ENCODE measurements at places on chromosomes 2 and 18.

DNA sequence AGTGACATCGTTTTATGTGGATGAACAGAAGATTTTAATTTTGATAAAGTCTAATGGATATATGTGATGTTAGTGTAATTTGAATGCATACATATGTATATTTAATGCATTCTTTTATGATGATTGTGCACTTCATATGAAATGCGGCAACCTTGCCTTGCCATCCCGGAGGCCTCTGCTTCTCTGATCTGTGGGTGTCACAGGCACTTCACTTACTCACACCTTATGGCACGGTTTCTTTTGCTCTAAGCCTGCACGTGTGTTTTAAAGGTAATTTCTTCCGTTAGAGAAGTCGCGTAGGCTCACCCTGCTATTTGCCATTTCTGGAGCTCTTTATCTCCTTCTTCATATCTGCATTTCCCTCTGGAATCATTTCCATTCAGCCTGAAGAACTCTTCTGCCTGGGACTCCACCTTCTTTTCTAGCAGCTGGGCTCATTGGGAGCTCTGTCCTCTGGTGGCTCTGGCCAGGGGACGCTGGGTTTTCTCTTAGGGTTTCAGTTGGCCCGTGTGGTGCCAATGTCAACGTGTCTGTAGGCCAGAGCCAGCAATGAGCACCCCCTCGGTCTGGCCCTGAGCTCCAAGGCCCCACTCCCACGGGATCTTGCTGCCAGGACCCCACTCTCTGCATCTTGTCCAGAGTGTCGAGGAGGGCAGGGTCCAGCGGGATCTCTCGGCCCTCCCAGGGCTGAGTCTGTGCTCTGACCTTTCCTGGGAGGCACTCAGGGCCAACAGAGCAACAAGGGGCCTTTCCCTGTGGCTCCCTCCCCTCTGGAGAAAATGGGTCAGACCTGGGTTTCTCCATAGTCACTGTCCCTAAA lies 97.3 kb downstream of the RTP5 start:
- no peak for DNase-seq

DNA sequence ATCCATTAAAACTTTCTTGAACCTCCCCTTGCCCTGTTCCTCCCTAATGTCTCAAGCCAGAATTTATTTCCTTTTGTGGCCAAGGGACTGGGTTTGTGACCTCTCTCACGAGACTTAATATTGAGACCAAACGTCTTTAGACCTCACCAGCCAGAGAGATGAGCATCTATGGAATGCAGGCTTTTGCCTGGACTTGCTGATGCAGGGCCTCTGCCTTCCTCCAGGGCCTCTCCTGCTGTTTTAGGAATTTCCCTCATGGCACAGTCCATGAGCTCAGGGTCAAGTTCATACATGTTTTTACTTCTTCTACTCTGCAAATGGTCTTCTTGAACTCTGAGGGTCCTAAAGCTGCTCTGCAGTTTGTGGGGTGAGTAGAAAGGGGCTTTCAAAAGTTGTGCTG lies 22.3 kb downstream of the IL1B start:
- no peak for DNase-seq

DNA sequence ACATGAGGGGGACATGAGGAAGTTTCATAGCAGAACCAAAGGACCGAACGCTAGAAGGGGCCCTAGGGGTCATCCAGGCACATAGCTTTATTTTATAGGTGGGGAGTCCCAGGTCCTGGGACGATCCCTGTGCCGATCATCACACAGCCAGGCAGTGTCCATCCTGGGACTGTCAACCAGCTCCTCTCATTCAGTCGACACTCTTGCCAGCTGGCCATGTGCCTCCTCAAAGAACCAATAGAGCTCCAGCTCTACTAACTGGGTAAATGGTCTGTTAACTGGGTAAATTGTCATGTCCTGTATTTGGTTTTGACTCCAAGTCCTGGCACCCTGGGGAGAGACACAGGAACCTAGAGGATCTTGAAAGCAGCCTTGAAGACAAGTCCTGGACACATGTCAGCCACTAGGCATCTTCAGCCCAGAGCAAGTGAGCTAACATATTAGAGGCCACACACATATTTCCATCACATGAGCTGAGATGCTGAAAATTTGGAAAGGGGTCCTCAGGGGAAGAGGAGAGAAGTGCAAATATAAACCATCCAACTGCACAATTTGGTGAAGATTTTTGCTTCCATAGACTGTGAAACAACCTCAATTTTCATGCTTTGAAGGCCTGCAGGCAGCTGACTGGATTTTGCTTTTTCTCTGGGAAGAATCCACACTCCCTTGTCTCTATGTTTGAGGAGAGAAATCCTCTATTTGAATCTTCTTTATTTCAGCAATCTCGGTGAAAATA lies 361.1 kb upstream of the SLC14A2 start:
- no peak for DNase-seq

DNA sequence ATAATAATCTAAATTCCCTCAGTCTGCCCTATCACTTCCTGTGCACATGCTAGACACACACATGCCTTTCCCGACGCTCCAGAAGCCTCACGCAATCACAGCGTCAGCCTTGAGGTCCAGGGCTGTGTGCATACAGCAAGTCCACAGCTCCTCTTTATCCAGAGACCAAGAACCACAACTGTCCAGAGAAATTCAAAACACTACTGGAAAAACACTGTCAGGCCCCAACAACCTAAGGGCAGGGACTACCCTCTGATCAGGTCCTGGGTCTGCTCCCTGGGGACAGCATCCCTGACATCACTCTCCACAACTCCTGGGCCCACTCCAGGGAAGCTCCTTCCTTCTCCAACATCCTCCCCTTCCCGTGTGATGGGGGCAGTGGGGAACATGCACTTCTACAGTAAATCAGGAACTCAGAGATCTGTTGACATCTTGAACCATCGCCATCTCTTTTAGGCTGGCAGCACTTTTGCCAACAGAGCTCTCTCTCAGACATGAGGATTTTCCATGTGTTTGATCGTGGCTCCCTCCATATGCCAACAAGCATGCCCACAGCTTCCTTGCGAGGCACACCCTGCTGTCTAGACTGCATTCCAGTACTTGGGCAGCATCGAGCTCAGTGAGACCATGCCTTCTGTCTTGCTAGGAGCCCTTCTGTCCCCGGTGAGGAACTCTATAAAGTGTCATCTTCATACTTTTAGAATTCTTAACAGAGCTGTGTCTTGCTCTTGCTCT lies 15.4 kb downstream of the TEX51 start:
- DNase-seq = no peak

- no peak for DNase-seq
These were observed 16.8 kb downstream of the SP140L start for GRCh38 chr2:230343747-230344146.

DNA sequence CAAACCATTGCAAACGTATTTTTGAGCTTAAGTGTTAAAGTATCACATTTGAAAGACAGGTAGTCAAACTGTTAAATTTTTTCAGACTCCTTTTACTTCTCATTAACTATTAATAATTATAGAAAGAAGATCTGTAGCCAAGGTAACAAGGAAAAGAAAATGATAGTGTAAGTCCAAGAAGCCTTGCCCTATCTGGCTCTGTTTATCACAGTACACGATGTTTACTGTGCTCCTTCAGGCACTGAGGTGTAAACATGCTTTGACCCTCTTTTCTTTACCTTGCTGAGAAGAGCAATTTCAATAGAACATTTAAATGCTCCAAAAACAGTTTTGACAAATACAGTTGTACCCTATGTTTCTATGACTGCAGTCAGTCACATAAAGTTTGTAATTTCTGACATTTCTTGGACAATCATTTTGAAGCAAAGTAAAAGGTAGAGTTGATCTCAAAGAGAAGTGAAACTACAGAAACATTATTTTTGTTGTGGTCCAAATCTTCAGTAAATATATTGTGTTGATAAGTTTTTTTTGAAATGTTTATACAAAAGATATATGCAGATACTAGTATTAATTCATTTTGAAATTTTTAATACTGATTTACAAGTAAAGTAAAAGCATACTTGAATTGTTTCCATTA lies 152.6 kb upstream of the KYNU start:
- no peak for DNase-seq

DNA sequence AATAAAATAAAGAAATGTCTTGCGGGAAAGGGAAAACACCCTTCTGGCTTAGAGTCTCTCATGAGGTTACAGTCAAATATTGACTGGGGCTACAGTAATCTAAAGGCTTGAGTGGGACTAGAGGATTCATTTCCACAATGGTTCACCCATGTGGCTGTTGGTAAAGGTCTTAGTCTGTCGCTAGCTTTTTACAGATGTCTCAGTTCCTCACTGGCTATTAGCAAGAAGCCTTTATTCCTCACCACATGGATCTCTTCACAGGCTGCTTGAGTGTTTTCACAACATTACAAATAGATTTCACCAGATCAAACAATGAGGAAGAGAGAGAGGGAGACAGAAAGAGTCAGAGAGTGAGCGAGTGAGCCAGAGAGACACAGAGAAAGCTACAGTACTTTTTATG lies 8.3 kb upstream of the ZC3H15 start:
- DNase-seq = no peak

- no peak for DNase-seq
These were observed 198.8 kb downstream of the PDE1A start for GRCh38 chr2:182228073-182228473.

GRCh38 chr2:2804528-2804927 lies 473.5 kb upstream of the MYT1L start:
- no peak for DNase-seq
